ENCODE measurements at places on chromosomes 6 and 20.
A peak's percentile ranks its signal among the peaks of the same experiment; 100 is the strongest.

- peak; percentile 61 for DNase-seq
Observed at GRCh38 chr6:138682704-138683527, 90.7 kb upstream of the CCDC28A start.

GRCh38 chr6:111087871-111088667 is 766 bp downstream of the SLC16A10 start:
- DNase-seq: peak; percentile 66

GRCh38 chr20:62500237-62500864 is 24.6 kb upstream of the GATA5 start:
- DNase-seq: peak; percentile 84

DNA sequence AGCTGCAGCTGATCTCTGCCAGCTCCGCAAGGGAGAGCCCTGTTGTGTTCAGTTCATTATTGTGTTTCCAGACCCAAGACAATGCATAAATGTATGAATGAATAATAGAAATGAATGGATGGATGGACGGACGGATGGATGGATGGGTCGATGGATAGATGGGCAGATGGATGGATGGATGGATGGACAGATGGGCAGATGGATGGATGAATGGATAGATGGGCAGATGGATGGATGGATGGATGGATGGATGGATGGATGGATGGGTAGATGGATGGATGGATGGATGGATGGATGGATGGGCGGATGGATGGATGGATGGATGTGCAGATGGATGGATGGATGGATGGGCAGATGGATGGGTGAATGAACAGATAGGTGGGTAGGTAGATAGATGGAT is 16.7 kb upstream of the LSM14B start:
- no peak for DNase-seq

DNA sequence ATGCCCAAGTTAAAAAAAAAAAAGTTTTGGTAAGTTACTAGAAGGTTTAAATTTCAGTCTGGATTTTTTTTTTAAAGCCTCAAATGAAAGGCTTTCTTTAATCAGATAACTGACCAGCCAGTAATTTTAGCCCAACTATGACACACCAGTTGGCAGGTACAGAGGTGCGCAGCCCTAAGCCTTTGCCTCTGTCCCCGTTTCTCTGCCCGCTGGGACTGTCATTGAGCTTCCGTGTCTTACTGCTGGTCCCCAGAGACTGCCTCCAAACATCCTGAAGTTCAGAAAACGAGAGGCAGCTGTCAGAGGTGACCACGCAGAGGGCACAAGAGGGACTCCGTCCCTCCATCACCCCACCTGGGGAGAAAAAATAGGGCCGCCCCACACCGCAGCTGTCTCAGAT is 118.2 kb downstream of the RPS12 start:
- no peak for DNase-seq

GRCh38 chr6:149237464-149237863 is 80.0 kb upstream of the TAB2 start:
- DNase-seq: no peak

DNA sequence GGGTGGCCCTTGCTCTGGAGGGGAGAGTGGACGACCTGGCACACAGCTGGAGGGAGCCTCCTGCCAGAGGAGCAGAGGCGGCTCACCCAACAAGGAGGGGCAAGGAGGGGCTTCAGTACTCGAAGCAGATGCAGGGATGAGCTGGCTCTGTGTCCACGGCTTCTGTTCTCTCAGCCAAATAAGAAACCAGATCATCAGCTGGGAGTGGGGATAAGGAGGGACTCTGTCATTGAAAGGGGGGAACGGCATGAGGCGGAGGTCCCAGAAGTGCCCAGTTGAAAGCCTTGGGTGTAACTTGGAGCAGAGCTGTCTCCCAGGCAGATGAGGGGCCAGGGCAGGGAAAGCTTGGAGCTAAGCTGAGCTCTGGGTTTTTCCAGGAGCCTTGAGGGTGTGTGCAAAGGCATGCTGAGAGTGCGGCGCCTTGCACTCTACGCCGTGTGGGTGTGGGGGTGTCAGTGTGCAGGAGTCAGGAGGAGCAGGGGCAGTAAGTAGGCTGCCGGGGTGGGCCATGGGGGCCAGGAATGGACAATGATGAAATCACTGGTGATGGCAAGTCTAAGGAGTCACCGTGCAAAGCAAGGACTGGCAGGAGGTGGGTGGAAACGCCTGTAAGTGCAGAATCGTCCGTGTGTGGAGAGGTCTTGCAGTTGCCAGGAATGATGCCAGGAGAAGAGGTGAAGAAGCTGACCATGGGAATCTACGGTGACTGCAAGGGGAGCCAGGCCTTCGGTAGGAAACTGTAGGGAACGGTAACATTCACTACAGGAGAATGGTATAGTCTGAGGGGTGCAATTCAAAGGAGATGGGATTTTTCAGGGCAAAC is 85.4 kb upstream of the FOXQ1 start:
- DNase-seq: no peak

Measured in islet precursor cell (in vitro differentiated cells).